Cardiac muscle cell (in vitro differentiated cells and primary cell): ENCODE measurements at places on chromosomes 6 and 20. TPM values are rescaled to one million over a fixed set of nuclear protein-coding genes. Genes with fewer than 3 reads are reported as not detected.

- peak; percentile 79 for DNase-seq
Observed at GRCh38 chr20:6122873-6123648, at the start of gene FERMT1. Gene FERMT1, minus strand, starts transcription at chr20:6123030. Its CDS starts 3,476 bp downstream, at chr20:6119554.

DNA sequence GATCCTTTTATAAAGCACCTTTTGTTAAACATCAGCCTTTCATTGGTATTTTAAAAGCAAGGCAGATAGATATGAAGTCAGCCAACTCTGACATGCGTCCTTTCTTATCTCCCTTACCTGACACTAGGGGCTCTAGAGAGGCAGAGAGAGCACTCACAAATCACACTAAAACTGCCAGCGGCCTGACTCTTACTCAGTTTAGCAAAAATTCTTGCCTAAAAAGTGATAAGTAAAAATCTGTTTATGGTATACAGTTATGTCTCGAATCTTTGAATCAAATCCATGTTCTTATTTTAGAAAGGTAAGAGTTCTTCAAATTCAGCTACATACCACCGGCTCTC, 10.4 kb upstream of the TDRD6 start:
- no peak for DNase-seq

GRCh38 chr20:57173986-57174385, 92.5 kb downstream of the BMP7 start:
- DNase-seq: no peak

DNA sequence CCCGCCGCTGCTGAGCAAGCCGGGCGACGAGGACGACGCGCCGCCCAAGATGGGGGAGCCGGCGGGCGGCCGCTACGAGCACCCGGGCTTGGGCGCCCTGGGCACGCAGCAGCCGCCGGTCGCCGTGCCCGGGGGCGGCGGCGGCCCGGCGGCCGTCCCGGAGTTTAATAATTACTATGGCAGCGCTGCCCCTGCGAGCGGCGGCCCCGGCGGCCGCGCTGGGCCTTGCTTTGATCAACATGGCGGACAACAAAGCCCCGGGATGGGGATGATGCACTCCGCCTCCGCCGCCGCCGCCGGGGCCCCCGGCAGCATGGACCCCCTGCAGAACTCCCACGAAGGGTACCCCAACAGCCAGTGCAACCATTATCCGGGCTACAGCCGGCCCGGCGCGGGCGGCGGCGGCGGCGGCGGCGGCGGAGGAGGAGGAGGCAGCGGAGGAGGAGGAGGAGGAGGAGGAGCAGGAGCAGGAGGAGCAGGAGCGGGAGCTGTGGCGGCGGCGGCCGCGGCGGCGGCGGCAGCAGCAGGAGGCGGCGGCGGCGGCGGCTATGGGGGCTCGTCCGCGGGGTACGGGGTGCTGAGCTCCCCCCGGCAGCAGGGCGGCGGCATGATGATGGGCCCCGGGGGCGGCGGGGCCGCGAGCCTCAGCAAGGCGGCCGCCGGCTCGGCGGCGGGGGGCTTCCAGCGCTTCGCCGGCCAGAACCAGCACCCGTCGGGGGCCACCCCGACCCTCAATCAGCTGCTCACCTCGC, 1.5 kb downstream of the ARID1B start:
- DNase-seq: peak; percentile 59

DNA sequence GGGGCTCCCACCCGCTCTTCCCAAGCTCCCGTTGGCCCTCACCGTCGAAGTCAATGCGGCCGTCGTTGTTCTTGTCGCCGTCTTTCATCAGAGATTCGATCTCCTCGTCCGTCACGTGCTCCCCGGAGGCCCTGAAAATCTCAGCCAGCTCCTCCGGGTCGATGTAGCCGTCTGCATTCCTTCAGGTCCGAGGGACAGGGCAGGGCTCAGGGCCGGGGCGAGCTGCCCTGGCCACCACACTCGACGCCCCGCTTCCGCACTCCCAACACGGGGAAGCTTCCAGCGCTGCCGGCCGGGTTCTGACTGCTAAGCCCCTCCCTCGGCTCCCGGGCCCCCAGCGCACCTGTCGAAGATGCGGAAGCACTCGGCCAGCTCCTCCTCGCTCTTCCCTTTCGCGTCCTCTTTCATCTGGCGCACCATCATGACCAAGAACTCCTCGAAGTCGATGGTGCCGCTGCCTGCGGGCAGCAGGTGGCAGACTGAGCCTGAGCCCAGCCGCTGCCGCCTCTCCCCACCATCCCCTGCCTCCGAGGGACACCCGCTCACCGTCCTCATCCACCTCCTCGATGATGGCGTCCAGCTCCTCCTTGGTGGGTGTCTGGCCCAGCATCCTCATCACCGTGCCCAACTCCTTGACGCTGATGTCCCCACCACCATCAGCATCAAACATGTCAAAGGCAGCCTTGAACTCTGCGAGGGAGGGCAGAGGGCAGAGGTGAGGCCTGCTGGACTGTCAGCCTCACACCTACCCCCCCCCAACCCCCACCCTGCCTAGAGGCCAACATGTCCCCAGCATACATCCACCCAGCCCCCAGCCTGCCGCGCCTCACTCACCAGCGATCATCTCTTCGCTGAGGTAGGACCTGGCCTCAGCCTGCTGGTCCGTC, 2.9 kb downstream of the TNNC2 start:
- peak; percentile 52 for DNase-seq

- DNase-seq: no peak
Observed at GRCh38 chr6:53440336-53440945, 91.7 kb upstream of the ELOVL5 start.

The GOPC gene
- 30.5 and 51.4 TPM in 2 replicates for total RNA-seq
